ENCODE measurements at places on chromosomes 13 and 19.

DNA sequence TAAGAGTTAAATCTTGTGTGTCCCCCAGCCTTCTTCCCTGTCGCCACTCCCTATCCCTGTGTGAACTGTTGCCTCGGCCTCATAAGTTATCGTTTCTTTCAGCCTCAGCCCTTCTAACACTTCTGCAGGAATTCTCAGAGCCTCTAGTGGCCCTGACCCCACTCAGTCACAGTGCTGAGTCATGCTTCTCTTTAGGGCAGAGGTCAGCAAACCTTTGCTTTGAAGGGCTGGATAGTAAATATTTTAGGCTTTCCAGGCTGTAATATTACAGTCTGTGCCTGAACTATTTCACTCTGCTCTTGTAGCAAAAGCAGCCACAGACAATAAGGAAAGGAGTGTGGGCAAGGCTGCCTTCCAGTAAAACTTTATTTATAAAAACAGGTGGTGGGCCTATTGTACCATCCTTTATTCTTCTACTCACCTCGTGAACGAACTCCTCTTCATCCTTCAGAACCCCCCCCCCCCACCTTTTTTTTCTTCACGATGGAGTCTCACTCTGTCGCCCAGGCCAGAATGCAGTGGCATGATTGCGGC lies 22.1 kb downstream of the MYO9B start:
- DNase-seq: no peak

GRCh38 chr19:52532480-52532879 lies 5.0 kb downstream of the ZNF808 start:
- DNase-seq: no peak

- no peak for DNase-seq
Observed at GRCh38 chr13:42378383-42378780, 106.4 kb downstream of the AKAP11 start.

DNA sequence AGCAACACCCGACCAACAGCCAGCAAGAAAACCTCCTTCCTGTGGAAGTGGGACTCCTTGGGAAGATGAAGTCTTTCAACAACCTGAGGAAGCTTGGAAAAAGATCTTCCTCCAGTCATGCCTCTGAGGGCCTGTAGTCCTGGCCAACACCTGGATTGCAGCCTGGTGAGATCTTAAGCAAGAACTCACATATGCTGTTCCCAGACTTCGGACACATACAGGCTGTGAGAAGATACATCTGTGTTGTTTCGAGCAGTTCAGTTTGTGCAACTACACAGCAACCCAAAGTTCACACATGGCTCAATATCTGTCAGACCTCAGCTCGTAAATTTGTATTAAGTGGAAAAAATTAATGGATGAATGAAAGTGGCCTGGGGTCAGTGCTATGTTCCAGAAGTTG lies 65.1 kb upstream of the UBAC2 start:
- no peak for DNase-seq

DNA sequence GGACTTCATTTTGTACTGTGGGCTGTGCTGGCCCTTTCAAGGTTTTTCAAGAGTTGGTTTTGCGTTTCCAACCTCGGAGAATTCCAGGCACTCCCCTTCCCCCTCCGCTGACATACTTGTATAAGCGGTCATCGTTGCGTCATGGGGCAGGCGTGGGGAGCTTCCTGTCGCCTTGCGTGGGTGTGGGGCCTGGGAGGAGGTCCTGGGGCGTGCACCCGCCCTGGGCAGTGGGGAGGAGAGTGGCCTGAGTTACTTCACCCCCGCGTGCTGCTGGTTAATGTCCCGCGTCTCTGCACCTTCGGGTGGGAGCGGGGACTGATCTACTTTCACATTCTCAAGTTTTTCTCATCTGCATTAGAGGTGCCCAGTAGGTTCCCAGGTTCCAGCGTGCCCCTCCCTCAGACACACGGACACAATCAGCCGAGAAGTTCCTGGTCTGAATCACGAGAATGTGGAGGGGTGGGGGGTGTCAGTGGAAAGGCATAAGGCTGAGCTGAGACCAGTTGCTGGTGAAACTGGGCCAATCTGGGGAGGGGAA lies 4.1 kb downstream of the IER2 start:
- peak; percentile 86 for DNase-seq

- DNase-seq: no peak
Observed at GRCh38 chr13:111846391-111847159, 220.4 kb upstream of the SOX1 start.

DNA sequence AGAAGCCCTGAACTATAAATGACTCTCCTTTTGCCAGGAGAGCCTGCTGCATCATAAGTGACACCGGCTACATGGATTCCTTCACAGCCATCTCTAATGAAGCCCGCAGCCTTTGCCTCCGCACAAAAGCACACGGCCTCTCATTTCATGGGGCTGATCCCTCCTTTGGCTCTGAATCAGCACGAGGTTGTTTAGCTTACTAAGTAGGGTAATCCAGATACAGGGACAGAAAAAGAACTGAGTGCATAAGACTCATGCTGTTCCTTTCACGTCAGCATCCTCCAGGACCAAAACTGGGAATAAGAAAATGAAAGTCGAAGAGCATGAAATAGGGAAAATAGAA lies 136.3 kb downstream of the DCT start:
- no peak for DNase-seq

DNA sequence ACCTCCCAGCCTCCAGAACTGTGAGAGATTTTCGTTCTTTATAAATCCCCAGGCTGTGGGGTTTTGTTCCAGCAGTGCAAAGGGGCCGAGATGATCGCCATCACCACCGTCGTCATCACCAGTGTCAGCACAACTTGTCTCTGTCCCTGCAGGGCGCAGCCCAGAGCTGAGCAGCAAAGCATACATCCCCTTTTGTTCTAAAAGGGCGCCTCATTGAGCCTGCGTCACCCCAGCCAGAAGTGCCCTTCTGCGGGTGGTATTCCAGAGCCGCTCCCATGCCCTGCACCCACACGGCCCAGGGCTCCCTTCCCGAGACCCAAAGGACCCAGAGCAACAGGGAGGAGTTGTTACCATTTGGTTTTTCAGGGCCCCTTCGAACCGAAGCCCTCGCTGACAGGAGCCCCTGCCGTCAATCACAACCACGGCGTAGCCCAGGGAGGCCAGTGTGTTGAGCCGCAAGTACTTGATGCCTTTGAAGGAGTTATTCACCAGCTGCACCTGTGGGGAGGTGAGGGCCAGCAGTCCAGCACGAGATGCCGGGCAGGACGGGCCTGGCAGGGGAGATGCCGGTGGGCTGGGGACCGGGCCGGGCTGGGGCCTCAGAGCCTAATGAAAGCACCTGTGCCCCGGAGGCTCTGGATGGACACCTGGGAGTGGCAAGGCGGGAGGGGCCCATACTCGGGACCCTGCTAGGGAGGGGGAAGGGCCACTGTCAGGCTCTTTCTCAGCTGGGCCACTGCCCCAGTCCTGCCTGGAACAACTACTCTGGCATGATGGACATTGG lies 14.4 kb upstream of the MYDGF start:
- DNase-seq: no peak
